NCI-H460 (cell line): ENCODE measurements at places on chromosomes 1 and 21.

DNA sequence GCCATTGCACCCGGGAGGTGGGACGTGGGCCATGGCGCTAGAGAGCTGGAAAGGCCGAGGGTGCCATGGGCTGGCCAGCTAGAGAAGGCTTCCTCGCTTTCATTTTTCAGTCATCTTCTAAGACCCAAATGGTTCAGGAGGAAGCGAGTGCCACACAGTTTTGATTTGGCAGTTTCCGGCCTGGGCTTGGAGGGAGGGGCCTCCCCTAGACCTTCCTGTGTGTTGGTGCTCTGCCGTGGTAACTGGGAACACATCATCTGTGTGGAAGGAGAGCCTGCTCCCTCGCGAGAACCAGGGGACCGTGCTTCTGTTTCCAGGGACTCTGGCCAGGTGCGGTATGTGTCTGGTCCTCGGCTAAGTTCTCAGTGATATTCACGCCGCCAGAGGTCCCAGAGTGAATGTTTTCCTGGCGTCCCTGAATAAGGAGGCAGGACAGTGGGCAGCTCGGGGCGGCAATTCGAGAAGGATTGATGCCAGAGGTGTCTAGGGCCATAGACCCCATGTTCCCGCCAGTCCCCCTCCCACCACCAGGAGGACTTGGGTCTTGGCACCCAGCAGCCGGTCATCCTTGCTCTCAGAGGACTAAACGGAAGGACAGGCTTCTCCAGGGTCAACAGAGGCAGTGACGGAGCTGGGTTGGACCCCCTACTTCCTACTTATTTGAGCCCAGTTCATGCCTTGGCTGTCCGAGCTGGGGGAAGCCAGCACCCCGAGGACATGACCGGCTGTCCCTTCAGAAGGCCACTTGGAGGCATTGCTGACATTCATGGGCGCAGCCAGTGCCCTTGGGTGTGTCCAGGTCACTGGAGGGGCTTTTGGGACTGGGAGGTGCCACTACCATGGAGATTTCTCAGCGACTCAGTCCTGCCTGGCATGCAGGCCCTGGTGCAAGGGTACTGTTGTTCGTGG, 2.7 kb upstream of the NPHP4 start:
- DNase-seq = no peak

DNA sequence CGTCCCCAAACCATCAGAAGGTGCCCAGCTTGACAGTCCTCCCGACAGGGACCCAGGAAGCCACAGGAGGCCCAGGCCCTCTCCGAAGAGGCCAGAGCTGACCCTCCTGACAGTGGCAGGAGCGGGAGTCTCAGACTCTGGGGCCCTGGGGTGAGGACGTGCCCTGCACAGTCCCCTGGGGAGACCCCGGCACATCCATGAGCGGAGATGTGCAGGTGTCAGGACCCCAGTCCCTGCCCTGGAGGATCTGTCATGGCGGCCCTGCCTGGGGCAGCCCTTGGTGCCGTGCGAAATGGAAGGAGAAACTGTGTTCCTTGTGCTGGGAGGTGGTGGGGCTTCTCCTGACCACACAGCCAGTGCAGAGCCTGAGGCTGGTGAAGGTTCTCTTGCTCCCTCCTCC, 55.8 kb downstream of the OBSCN start:
- no peak for DNase-seq

DNA sequence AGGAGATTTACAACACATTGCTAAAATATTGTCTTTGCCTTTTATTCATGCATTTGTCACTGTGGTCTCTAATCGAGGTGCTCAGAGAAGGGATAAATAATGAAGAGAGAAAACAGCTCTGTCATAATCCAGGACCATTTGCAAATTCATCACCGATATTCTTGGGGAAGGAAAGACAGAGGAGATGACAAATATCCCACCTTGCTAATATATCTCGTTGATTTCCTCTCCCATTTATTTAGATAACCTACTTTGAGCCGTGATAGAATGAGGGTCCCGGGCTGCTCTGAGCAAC, 86.9 kb downstream of the PRDM16 start:
- DNase-seq = no peak

DNA sequence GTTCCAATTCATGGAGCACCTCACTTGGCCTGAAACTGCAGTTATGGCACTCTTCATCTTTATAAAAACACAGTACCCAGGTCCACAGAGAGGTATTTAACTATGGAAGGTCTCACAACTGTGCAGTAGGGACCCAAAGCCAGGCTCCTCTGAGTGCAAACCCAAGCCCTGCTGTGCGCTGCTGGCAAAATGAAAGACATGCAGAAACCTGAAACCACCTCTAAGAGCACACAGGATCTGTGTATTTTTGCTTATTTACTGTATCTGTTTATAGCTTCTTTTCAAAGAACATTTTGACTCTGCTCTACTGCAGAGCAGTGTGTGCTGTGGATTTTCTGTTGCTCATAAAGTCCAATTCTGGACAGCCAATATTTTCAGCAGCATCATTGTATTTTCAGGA, 166.6 kb downstream of the DSCAM start:
- DNase-seq = no peak

- DNase-seq = peak; percentile 11
Observed at GRCh38 chr1:171486048-171486519, 754 bp downstream of the PRRC2C start.

DNA sequence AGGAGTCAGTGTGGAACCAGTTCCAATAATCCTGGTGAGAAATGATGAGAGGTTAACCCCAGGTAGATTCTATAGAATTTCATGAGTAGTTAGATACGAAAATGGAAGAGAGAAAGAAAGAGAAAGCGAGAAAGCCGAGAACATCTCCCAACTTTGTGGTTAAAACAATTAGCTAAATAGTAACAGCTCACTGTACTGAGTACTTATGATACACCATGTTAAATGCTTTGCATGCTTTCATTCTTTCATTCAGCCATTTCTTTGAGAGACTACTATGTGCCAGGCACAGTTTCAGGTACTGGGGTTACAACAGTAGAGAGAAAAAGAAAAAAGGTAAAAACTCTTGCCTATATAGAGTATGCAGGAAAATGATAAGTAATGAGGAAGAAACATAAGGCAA, 109.7 kb upstream of the SYT6 start:
- DNase-seq = no peak

GRCh38 chr1:86868477-86868876, 45.4 kb downstream of the SELENOF start:
- no peak for DNase-seq

DNA sequence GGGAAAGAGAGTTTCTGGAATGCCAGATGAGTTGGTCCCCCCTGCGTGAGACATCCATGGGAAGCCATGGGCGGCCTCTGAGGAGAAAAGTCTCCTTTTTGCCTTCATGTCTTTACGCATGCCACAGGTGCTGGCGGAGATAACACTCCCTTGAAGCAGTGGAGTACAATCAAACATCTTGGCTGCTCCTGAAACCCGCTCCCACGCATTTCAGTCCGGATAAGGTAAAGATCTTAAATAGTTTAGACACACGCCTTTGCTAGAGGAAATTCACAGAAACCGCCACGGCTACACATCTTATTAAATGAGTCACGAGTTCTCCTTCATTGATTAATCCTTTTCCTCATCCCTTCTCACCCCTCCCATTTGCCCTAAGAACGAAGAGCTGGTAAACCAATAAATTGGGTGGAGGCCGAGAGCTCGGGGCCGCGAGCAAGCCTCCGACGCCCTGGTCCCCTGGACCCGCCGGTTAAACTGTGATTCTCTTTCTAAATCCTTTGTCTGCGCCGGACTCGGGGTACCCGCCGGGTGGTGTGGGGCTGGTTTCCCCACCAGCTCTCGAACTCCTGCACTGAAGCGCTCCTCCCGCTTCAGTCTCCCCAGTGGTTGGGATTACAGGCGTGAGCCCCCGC, 6.6 kb upstream of the ZNF669 start:
- no peak for DNase-seq

GRCh38 chr1:179888071-179888470, 6.0 kb downstream of the TOR1AIP1 start:
- no peak for DNase-seq

GRCh38 chr21:39208624-39209333, 25.5 kb upstream of the PSMG1 start:
- DNase-seq = no peak

DNA sequence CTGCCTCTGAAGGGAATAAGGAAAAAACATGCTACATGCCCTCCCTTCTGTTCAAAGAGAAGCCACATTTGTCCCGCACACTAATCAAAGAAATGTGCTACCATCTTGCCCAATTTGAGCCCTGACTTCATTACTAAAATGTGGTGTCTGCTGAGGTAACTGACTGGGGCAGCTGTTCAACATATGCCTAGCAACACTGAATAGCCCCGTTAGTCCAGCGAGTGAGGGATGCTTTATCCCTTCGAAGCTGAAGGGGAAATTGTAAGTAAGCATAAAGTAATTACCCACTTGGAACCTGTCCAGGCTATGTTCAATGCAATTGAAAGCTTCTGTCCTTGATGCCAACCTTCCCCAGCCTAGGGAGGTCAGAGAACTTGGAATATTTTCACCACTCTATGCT, 310.6 kb downstream of the SEC16B start:
- no peak for DNase-seq

DNA sequence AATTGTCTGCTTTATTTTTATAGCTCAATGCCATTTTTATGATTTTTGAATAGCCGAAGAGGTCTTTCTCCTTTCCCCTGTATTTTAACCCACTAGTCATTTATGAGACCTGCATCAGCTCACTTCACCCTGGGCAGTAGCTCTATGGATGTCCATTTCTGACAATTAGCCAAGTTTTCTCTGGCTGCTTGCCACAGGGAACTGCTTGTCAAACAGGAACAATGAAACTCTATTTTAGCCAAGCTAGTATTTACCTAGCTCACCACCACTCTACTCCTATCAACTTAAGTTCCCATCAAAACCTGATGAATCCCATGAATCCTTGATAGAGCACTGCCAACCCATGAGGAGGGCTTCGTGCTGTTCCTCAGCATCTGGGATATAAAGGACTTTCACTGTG, 406.7 kb downstream of the RWDD3 start:
- DNase-seq = no peak

DNA sequence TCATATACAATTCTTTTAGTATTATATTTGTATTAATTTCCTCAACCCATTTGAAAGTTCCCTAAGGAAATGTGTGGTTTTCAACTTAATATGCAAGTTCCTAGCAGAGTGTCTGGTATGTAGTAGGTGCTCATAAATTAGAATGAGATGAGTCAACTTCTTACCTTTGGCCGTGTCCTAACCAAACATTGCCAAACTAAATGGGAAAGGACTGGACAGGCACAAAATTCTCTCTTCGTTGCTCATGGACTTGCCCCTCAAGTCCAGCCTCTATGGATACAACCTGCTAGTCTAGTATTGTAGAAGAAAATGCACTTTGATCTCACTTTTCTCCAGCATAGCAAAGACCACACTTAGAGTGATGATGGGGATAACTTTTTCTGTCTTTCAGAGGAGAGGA, 11.6 kb upstream of the MRPS14 start:
- no peak for DNase-seq

- DNase-seq = no peak
Observed at GRCh38 chr1:95196017-95196416, 38.0 kb upstream of the RWDD3 start.

GRCh38 chr1:24605534-24606295, 37.4 kb upstream of the SRRM1 start:
- DNase-seq = no peak

- no peak for DNase-seq
Observed at GRCh38 chr1:194277927-194278326, 1091.5 kb upstream of the B3GALT2 start.

- DNase-seq = no peak
Observed at GRCh38 chr1:18996548-18997177, 40.2 kb upstream of the IFFO2 start.

GRCh38 chr1:205672970-205673369, 7.3 kb downstream of the SLC45A3 start:
- DNase-seq = no peak

GRCh38 chr21:31500982-31501381, 156.9 kb upstream of the TIAM1 start:
- no peak for DNase-seq

- no peak for DNase-seq
Observed at GRCh38 chr21:38839328-38840286, 33.9 kb downstream of the ETS2 start.

DNA sequence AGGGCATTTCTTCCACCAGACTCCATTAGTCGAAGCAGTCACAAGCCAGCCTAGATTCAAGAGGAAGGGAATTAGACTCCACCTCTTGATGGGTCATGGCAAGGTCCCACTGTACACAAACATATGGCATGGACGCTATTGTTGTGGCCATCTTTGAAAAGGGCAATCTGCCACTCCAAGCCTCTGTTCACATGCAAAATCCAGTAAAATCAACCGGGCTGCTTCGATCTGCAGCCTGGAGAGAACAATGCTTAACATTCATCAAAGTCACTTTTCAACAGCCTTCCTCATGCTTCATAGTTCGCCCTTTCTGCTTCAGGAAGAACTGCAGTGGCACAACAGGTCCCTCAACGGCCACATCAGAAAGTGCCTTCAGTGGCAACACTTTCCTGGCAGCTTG, 28.0 kb upstream of the GJB5 start:
- DNase-seq = no peak

DNA sequence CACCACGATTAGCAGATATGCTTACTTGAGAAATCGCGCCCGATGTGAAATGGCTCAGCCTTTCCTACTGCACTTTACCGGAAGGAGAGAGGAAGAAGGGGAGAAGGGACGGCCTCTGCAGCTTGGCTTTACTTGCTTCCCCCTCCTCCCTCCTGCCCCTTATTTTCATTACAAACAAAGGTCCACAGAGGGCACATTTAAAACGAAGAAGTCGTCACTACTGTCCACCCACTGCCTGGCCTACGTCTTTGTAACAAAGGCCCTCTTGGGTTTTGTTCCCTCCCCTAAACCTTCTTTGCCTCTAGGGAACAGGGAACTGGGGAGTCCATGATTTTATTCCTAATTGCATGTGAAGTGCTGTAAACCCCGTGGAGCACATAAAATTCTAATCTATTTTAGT, 308.5 kb downstream of the LMX1A start:
- DNase-seq = no peak

DNA sequence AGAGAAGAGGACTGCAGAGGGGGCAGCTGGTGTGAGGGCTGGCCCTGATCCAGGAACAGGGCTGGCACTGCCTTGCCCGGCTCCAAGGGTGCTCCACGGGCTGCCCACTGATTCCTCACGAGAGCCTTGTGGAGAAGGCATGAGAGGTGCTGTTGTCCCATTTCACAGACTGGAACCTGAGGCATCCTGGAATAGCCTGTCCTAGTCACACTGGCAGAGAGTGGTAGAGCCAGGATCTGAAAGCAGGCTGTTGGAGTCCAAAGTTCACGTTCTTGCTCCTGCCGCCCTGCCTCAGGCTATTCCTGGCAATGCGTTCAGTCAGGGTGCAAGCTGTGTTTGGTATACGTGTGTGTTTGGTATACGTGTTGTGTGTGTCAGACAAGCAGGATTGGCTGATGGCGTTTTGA, 1.8 kb downstream of the RER1 start:
- DNase-seq = no peak

- DNase-seq = no peak
Observed at GRCh38 chr1:13554798-13555197, 28.8 kb upstream of the PDPN start.

- no peak for DNase-seq
Observed at GRCh38 chr1:195958131-195958530, 650.1 kb downstream of the KCNT2 start.
